Heart left ventricle (tissue), 16 donors: ENCODE measurements at places on chromosomes 6 and 20. TPM values are rescaled to one million over a fixed set of nuclear protein-coding genes. Genes with fewer than 3 reads are reported as not detected.

The SPATS1 gene
- not detected for polyA plus RNA-seq

DNA sequence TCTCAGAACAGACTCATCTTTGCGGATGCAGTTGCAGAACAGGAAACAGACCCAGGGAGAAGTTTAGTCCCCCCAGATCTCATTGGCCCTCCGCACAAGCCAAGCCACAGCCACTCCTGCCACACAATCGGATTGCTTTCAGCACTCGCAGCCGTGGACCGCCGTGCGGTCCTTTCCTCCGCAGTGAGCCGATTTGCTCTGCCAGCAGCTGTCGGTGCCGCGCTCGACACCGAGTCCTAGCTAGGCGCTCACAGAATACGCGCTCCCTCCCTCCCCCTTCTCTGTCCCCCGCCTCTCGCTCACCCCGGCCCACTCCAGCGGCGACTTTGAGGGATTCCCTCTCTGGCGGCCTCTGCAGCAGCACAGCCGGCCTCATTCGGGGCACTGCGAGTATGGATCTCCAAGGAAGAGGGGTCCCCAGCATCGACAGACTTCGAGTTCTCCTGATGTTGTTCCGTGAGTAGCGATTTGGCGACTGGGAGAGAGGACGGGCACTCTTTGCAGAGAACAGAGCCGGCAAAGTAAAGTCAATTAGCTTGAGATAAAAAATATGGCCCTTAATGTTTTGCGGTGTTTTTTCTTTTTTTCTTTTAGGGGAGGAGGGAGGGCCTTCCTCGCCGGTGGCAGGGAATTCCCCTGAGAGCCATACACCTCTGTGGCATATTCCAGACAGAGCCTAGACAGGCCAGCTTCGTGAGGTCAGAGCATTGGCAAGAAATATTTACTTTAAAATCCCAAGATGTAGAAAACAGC, at the start of gene LAMP5:
LAMP5 (plus strand) TSS at position 130 of the 753 bp plus-strand sequence; CDS start at position 393, 263 bp downstream.
- peaks cover 38% of the 10 kb centered on the region for H3K27me3 ChIP-seq
- H3K4me1 ChIP-seq = peaks cover 30% of the 10 kb centered on the region
- DNase-seq = no peak
- H3K4me3 ChIP-seq = peak within 1 kb of the TSS; percentile 27
- no peaks in the 10 kb centered on the region for H3K36me3 ChIP-seq
- no peak within 1 kb of the TSS for H3K27ac ChIP-seq

DNA sequence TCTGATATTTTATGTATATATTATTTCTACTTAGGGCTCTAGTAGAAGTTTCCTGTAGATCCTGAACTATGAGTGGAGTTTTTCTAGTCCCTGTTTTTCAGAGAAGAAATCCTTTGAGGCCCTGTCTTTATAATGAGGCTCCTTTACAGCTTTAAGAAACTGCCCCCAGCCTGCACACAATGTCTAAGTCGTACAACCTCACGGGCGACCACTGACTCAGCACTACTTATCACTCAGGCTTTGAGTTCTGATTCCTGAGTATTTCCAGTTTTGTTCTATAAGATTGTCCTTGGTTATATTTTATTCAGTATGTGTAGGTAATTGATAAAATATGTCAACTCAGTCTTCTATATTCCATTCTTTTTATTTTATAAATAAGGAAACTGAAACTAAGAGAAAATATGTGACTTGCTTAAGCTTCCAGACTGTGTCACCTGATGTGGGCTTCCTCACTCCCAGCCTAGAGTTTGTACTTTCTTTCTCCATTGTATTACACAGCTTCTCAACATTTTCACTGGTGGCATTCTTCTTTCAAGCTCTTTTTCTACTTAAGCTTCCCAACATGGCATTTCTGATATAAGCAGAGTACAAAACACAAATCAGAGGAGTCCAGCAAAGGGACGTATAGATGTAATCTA, 167.0 kb downstream of the TBX18 start:
- H3K27me3 ChIP-seq = no peaks in the 10 kb centered on the region
- H3K36me3 ChIP-seq = no peaks in the 10 kb centered on the region
- no peak overlapping the region for H3K4me3 ChIP-seq

The XKR7 gene
- polyA plus RNA-seq = not detected

- no peak overlapping the region for H3K27ac ChIP-seq
- H3K27me3 ChIP-seq = no peaks in the 10 kb centered on the region
- no peaks in the 10 kb centered on the region for H3K36me3 ChIP-seq
- peaks cover 36% of the 10 kb centered on the region for H3K4me1 ChIP-seq
- no peak overlapping the region for H3K4me3 ChIP-seq
- no peak for DNase-seq
Observed at GRCh38 chr20:10468340-10468845, 33.3 kb downstream of the SLX4IP start.

DNA sequence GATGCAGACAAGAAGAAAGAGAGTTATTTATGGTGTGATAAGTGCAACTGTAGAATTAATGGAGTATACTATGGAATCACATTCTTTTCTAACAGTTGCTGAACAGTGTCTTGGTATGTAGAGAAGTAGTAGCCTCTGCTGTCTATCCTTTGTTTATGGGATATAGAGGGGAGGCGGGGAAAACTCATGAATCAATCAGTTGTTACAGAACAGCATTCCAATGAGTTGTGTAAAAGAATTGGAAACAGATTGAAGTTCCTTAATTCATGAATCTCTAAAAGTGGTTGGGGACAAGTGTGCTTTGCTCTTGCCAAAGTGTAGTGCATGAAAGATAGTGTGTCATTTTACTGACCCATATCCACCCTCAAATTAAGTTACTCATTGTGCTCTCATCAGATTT, 77.7 kb downstream of the FLRT3 start:
- H3K27me3 ChIP-seq = no peaks in the 10 kb centered on the region
- no peak for DNase-seq

DNA sequence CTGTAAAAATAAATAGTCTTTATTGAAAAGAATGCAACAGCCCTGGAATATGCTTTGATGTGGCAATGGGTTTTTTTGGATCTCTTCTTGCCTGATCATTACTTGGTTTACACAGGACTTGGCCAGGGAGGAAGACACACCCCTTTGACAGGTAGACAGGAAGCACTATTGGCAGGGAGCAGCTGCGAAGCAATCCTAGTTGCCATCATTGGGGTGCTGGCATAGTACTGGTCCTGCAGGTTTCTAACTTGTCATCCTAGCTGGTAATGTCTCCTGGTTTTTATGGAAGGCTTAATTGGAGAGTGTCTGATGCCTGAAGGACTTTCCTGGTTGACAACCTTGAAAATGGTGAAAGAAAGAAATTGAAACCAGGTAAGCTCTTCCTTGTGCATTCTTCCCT, 71.2 kb upstream of the CCN6 start:
- H3K4me3 ChIP-seq = no peak overlapping the region
- H3K36me3 ChIP-seq = no peaks in the 10 kb centered on the region
- H3K27ac ChIP-seq = no peak overlapping the region
- DNase-seq = no peak
- no peaks in the 10 kb centered on the region for H3K4me1 ChIP-seq

GRCh38 chr6:128244751-128245405, 275.5 kb downstream of the PTPRK start:
- no peak overlapping the region for H3K27ac ChIP-seq
- DNase-seq = no peak
- no peaks in the 10 kb centered on the region for H3K36me3 ChIP-seq
- H3K4me3 ChIP-seq = no peak overlapping the region

DNA sequence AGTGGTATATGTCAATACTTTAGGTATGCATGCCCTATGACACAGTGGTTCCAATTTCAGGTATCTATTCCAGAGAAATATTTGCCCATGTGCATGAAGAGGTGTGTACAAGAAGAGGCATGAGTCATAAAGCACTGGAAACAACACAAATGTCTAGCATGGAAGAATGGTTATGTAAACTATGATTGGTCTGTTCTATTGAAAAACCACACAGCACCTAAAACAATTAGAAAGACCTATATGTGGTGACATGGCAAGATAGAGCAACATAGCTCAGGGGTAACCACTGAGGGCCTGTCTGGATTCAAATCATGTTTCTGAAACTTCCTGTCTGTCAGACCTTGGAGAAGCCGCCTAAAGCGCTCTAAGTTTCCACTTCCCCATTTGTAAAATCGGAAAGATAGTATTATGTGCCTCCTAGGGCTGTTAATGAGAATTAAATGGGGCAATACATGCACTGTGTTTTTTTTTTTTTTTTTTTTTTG, 76.0 kb upstream of the SHLD1 start:
- no peaks in the 10 kb centered on the region for H3K27me3 ChIP-seq
- DNase-seq = no peak
- no peaks in the 10 kb centered on the region for H3K4me1 ChIP-seq

The SMIM13 gene
- 18.4 TPM for polyA plus RNA-seq

DNA sequence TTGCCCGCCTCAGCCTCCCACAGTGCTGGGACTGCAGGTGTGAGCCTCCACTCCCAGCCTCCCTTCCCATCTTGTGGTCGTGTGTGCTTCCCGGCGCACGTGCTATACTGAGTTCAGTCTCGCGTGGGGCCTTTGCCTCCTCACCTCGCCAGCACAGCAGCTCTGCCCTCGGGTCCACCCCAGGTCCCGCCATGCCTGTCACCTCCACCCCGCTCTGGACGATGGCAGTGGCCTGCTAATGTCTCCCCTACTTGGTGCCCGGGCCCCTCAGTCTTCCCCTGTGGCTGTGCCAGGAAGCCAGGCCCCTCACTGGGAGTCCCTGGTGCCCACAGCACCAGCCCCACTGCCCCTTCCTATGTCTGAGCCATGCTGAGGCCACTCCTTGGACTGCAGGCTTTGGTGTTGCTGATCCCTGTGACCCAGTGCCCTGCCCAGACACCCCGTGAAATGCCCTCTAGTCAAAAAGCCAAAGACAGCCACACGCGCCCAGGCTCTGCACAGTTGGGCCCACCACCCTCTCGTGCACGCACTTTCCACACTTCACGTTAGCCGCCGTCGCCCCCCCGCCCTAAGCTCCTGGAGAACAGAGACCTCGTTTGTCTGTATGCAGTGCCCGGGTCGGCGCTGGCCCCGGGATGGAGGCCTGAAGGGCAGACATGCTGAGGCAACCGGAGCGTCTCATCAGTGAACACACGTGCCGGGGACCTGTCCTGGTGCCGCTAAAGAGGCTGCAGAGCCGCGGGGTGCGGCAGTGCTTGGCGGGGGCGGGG, 14.3 kb downstream of the HRH3 start:
- DNase-seq = no peak
- no peak overlapping the region for H3K4me3 ChIP-seq
- peaks cover 5% of the 10 kb centered on the region for H3K36me3 ChIP-seq
- no peaks in the 10 kb centered on the region for H3K4me1 ChIP-seq
- no peak overlapping the region for H3K27ac ChIP-seq

- no peaks in the 10 kb centered on the region for H3K27me3 ChIP-seq
- DNase-seq = no peak
- no peaks in the 10 kb centered on the region for H3K4me1 ChIP-seq
- H3K27ac ChIP-seq = peak overlapping the region; percentile 94
- H3K4me3 ChIP-seq = no peak overlapping the region
- H3K36me3 ChIP-seq = no peaks in the 10 kb centered on the region
Observed at GRCh38 chr6:36823421-36824096, 15.7 kb downstream of the CPNE5 start.

DNA sequence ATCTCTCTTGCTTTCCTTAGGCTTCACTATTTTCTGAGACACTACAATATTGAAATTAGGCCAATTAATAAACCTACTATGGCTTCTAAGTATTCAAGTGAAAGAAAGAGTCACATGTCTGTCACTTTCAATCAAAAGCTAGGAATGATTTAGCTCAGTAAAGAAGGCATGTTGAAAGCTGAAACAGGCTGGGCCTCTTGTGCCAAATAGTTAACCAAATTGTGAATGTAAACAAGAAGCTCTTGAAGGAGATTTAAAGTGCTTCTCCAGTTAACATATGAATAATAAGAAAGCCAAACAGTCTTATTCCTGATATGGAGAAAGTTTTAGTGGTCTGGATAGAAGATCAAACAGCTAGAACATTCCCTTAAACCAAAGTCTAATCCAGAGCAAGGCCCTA, 236.3 kb downstream of the OTOR start:
- no peak overlapping the region for H3K27ac ChIP-seq
- DNase-seq = no peak
- H3K4me3 ChIP-seq = no peak overlapping the region
- no peaks in the 10 kb centered on the region for H3K27me3 ChIP-seq
- H3K36me3 ChIP-seq = no peaks in the 10 kb centered on the region

The C6orf141 gene
- 0.28 TPM for polyA plus RNA-seq

DNA sequence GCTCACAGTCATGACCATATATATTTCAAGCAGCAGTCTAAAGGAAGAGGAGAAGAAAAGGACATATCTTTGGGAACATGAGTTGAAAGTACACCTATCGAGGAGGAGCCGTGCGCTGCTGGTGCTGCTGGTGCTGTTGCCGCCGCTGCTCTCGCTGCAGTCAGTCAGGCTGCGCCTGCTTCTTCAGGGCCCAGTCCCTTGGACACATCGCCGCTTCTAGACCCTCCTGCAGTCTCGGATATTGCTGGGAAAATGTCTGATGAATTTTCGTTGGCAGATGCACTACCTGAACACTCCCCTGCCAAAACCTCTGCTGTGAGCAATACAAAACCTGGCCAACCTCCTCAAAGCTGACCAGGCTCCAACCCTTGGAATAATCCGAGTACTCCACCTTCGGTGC, 8.2 kb upstream of the ASCC3 start:
- no peaks in the 10 kb centered on the region for H3K27me3 ChIP-seq
- no peak for DNase-seq
- no peak overlapping the region for H3K27ac ChIP-seq
- no peaks in the 10 kb centered on the region for H3K4me1 ChIP-seq
- no peak overlapping the region for H3K4me3 ChIP-seq
- no peaks in the 10 kb centered on the region for H3K36me3 ChIP-seq

DNA sequence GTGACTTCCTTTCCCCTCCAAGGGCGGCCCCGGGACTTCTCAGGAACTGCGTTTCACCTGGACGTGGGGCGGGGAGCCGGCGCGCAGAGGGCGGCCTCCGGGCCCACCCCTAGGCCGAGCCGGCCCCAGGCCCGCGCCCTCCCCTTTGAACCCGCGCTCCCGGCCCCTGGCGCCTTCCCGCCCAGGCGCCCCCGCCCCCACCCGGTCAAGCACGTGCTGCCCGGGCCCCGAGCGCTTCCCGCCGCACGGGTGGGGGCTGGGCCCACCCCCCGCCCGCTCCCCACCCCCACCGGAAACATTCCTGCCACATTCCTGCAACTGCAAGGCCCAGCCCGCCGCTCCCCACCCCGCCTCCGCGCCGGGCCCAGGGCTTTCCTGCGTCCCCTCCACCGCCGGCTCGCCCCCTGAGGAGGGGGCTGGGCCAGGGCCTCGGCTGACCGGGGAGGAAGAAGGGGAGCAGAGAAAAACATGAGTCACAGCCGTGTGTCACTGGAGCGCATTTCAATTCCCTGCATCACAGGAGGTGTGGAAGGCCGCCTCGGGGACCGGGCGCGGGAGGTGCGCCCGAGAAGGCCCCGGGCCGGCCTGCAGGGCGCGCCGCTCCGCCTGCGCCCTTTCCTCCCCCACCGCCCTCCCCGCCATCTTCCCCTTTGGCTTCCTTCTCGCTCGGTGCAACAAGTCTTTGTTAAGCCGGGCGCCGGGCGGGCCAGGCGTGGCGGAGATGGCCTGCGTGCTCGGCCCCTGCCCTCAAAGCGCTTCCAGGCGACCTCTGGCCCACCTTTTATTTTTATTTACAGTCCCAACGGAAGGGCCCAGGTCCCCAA, 1.2 kb upstream of the HMGA1 start:
- no peaks in the 10 kb centered on the region for H3K36me3 ChIP-seq
- peaks cover 19% of the 10 kb centered on the region for H3K4me1 ChIP-seq
- no peaks in the 10 kb centered on the region for H3K27me3 ChIP-seq
- peak; percentile 58 for DNase-seq

The MAP7 gene
- 0.86 TPM for polyA plus RNA-seq

GRCh38 chr6:37155394-37156312, 14.3 kb upstream of the PIM1 start:
- no peaks in the 10 kb centered on the region for H3K27me3 ChIP-seq
- no peak overlapping the region for H3K4me3 ChIP-seq
- no peak for DNase-seq
- no peaks in the 10 kb centered on the region for H3K36me3 ChIP-seq
- no peak overlapping the region for H3K27ac ChIP-seq

The CLPSL2 gene
- polyA plus RNA-seq = not detected

The SRMS gene
- polyA plus RNA-seq = not detected
